ENCODE measurements at places on chromosomes 6 and 20.

- DNase-seq: peak; percentile 64
Measured at GRCh38 chr6:35727231-35727934, 9.4 kb upstream of the ARMC12 start.

DNA sequence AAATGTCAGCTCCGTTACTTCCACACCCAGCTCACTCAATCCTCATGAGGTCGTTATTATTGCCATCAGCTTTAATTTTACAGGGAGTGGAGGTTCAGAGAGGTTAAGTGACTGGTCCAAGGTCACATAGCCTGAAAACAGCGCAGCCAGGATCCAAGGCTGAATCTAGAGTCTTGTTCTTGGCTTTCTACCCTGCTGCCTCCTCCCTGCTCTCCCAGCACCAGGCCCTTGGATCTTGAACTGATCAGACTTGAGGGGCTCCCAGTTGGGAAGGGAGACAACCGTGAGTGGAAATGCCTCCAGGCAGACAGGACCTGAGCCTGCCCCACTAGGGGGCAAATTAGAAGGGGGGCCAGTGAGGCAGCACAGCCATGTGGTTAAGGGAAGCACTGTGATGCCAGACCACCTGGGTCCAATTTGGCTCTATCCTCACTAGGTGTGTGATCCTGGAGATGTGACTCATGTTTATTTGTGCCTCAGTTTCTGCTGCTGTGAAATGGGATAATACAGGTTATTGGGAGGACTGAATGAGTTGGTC, 135.6 kb upstream of the PTPN1 start:
- DNase-seq: no peak

DNA sequence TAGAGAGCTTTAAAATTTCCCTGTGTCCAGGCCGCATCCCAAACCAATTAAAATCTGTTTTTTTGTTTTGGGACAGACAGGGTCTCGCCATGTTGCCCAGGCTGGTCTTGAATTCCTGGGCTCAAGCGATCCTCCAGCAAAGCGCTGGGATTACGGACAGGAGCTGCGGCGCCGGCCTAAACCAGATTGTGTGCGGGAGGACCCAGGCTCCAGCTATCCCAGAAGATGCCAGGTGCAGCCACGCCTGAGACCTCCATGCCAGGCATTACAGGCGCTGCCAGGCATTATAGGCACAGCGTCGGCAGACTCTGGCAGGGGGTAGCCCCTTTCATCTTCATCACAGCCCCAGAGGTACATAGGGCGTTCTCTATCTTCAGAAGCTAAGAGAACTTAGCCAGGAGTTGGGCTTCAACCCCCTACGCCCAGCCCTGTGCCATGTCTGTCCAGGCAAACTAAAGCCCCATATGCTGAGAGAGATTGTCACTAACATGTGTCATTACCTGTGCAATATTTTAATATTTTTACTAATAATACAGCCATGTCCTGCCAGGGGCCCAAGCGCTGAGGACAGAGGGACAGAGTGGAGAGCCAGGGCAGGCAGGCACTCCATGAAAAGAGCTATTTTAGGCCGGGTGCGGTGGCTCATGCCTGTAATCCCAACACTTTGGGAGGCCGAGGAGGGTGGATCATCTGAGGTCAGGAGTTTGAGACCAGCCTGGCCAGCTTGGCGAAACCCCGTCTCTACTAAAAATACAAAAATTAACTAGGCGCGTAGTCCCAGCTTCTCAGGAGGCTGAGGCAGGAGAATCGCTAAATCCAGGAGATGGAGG, 9.8 kb upstream of the GRM4 start:
- no peak for DNase-seq

DNA sequence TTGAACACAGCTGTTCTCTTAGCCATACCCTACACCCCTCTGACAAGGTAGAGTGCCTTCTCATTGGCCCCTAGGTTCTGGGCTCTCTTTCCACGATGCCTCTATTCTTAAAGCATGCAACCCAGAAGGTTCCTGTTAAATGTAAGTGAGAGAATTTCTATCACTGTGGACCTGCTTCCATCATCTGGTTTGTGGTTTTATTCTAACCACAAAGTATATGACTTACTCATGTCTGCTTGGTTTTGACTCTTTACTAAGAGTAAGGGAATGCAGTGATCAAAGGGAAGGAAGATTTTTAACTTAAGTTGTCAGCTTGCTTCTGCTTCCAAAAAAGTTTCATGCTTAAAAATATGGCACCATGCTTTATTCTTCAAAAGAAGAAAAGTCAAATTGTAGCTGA, 80.2 kb downstream of the ANKEF1 start:
- peak; percentile 2 for DNase-seq

GRCh38 chr6:164505425-164505824, 804.0 kb downstream of the C6orf118 start:
- DNase-seq: no peak

GRCh38 chr6:121830736-121831135, 395.3 kb downstream of the GJA1 start:
- DNase-seq: no peak

GRCh38 chr6:74356391-74356790, 660.4 kb downstream of the CD109 start:
- peak; percentile 12 for DNase-seq

DNA sequence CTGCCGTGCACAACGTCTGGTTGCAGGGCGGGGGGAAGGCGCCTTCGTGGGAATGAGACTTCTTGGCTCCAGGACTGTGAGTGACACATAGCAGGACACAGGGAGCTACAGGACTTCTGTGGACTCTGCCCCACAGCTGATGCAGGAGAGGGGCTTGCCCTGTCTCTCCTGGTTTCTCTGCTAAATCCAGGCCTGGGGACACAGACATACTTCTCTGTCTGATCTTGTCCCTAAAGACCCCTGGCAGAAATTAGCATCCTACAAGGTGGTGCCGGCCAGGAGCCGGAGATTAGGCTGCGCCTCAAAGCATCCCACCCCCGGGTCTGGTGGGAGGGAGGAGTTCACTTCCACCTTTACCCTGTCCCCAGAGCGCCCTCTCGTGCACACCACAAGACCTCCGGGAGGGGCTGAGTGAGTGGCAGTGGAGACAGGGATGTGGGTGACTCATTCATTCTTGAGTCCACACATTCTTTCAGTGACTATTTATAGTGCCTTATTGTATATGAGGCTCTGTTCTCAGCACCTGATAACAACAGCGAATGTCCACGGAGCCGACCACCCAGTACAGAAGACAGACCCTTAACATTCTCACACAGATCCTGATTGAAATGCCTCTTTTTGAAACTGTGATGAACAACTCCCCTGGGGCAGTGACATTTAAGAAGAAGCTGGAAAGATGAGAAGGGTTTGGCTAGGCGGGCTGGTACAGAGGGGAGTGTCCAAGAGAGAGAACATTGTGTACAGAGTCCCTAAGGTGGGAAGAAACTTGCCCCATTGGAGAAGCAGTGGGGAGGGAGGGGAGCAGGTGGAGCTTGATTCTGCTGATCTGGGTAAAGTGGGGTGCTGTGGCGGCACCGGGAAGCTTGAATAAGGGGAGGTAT, 39.0 kb downstream of the GMPR start:
- peak; percentile 96 for DNase-seq

DNA sequence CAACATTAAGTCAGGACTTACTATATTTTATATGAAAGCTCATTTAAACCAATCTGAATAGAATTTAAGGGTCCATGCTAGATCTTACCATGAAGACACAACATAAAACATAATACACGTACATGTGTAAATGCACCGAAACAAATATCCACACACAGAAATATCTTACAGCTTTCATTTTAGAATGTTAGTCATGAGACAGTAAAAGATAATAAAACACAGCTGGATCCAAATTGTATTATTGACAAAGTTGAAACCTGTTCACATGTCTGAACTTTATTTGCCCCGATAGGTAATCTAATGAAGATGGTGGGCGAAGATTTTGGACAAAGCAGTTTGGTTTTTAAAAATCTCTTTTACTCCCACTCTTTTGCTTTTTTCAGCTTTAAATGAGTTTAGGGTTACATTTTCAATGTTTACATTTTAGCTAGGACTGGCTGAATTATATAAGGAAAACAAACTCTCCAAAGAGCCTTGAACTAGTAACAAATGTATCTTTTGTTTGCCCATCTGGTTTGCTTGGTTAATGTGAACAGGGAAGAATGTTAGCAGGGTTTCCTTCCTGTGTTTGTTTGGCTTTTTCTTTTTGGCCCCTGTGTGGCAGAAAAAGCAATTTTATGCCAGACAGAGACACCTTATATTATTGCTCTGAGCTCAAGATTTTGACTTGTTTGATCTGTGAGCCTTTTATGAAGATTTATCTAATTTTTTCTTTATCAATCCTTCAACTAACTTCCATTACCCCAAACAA, 5.1 kb upstream of the TMEM181 start:
- DNase-seq: no peak

DNA sequence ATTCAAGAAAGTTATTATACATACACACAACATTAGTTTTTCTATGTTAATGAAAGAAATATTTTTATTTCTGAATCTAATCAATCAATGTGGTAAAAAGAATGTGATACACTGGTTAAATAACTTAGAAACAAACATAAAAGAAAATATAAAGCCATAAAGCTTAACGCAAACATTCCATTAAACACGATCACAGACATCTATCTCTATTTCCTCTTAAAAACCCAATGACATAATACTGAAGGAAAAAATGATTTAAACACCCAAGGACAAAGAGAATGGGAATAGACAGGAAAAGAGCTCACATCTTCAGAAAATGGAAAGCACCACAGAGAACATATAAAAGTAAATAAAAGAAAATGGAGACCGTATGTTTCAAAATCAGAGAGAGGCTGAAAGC, 19.4 kb downstream of the ZUP1 start:
- DNase-seq: no peak

DNA sequence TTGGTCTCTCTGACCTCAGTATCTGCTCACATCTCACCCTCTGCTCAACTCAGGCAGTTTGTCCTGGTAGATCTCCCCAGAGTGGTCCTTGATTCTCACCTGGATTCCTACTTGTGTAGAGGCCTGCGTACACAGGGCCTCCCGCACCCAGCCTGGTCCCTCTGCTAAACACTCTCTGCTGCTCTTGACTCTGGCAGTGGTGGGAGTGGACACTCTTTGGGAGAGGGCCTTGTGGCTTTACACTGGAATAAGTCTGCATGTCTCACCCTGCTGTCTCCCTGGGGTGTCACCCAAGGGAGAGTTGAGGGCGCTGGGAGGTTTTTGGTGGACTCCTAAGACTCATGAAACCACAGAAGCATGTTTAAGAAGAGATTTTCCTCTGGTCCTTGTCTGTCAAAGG, 57.3 kb upstream of the ECI2 start:
- DNase-seq: no peak

- DNase-seq: no peak
Measured at GRCh38 chr6:7938562-7939183, 28.1 kb upstream of the TXNDC5 start.

GRCh38 chr6:2872423-2873358, 30.4 kb downstream of the SERPINB9 start:
- DNase-seq: no peak

DNA sequence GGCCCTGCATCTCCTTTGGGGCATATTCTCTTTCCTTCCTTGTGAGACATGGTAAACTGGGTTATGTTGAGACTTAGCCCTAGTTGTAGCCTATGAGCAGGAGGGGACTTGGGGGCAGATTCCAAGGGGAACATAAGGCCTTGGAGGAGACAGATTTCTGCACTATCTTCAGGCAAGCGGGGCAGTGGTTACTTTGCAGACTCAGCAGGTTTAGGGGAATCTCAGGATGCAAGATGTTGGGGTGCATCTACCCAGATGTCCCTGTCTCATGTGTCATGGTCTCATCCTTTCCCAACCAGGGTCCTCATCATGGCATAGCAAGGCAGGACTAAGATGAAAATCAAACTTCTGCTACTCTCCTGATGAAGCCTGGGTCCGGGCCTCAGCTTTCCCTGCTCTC, 58.6 kb upstream of the PTPRT start:
- no peak for DNase-seq

- DNase-seq: no peak
Measured at GRCh38 chr6:46136831-46137230, 7.0 kb downstream of the ENPP4 start.

DNA sequence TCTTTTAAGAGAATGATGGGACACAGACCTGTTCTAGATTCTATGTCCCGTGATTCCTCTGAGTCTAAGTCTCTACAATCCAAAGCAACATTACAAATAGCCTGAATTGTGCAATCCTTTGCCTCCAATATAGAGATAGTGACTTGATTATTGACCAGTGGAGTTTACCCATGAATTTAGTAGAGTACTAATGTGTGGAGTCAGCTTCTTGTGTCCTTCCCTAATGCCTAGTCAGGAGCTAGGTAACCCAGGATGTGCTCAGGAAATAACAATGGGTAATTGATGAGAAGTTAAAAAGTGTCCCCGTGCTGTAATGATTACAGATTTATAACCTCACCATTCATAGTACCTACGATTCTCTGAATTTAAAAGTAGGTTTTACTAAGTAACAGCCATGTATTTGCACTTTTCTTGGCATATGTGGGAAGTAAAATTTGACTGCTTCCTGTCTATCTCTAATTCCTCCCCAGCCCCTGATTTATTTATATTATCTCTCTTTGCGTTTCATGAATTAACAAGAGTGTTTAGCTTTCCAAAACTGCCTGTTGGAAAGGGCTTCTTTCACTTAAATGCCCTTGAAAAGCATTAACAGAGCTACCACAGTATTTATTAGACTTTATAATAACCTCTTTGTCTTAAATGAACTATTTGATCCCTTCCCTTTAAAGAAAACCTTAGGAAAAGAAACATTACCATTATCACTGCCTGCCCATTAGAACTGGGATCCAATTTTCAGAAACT, 30.5 kb downstream of the NEDD9 start:
- no peak for DNase-seq

DNA sequence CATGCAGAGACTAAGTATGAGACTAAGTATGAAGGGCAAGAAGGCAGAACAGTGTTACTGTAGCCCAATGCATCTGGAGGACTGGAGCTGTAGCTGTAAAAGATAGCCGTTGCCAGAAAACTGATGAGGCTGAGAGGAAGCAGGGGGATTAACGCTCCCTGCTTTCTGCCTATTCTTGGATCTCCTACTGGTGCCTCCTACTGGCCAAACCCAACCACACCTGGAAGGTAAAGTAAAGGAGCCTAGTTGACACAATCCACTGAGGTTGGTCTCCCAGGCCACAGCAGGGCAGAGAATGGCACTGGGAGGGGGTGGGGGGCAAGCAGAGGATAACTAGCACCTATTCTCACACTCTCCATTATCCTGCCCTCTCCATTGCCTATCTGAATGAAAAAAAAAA, 105.0 kb upstream of the MRPS10 start:
- DNase-seq: no peak

GRCh38 chr20:61514018-61514365, 261.9 kb downstream of the CDH4 start:
- DNase-seq: no peak

- no peak for DNase-seq
Measured at GRCh38 chr6:134979142-134979541, 29.2 kb upstream of the ALDH8A1 start.

- no peak for DNase-seq
Measured at GRCh38 chr6:9272671-9273070, 837.3 kb upstream of the SLC35B3 start.

GRCh38 chr6:148250975-148251685, 91.5 kb upstream of the SASH1 start:
- no peak for DNase-seq

GRCh38 chr6:8102122-8102958, at the start of gene EEF1E1:
Gene EEF1E1 (minus strand): TSS chr6:8102548. CDS start chr6:8102521, 27 bp downstream.
- DNase-seq: peak; percentile 98

All from hepatic stellate cell (primary cell).